ENCODE measurements at places on chromosomes 12 and 14.

DNA sequence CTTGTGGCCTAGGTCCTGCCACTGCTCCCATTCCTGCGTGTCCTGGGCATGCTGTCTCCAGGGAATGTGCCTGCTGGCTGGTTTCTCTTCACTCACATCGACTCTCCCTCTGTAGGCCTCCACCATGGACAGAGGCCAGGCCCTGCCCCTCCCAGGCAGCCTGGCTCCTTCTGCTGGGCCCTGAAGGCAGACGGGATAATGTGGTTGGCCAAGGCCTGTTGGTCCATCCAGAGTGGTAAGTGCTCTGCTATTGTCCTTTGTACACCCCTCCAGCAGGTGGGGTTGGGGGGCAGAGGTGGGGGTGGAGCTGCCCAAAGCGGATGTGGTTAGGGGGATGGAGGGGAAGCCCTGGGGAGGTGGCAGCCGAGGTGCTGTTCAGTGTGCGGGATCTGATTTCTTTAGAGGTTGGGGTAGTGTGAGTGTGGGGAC lies 9.5 kb upstream of the NR4A1 start:
- H3K4me3 ChIP-seq: no peak overlapping the region
- H3K27me3 ChIP-seq: no peaks in the 10 kb centered on the region
- H3K4me1 ChIP-seq: peaks cover 23% of the 10 kb centered on the region
- H3K36me3 ChIP-seq: no peaks in the 10 kb centered on the region
- DNase-seq: peak; percentile 73

DNA sequence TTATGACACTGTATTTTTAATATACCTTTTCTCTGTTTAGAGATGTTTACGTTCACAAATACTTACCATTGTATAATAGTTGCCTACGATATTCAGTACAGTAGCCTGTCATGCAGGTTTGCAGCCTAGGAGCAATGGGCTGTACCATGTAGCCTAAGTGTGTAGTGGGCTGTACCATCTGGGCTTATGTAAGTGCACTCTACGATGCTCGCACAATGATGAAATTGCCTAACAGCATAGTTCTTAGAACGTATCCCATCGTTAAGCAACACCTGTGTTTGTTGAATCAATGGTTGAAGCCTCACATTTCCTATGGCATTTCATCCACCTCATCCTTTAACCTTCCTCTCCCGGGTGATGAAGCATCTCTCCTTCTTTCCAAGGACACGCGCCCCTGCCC lies 12.5 kb upstream of the EML1 start:
- DNase-seq: no peak
- H3K27me3 ChIP-seq: no peaks in the 10 kb centered on the region
- H3K4me1 ChIP-seq: 0 out of 2 replicates have a peak, but pooled peaks cover 4% of the 10 kb centered on the region
- H3K36me3 ChIP-seq: no peaks in the 10 kb centered on the region
- no peak overlapping the region for H3K4me3 ChIP-seq

- peak overlapping the region; percentile 49 for H3K4me3 ChIP-seq
- H3K4me1 ChIP-seq: peaks cover 42% of the 10 kb centered on the region
- H3K27me3 ChIP-seq: no peaks in the 10 kb centered on the region
These were observed 6.2 kb downstream of the FOXJ2 start for GRCh38 chr12:8038659-8039114.

- H3K4me1 ChIP-seq: peaks cover 23% of the 10 kb centered on the region
- no peaks in the 10 kb centered on the region for H3K36me3 ChIP-seq
- peak overlapping the region; percentile 64 for H3K27ac ChIP-seq
These were observed 5.5 kb downstream of the MAP3K12 start for GRCh38 chr12:53493610-53494391.

GRCh38 chr12:27578689-27579372 lies 54.8 kb downstream of the PPFIBP1 start:
- peaks cover 57% of the 10 kb centered on the region for H3K4me1 ChIP-seq
- H3K27ac ChIP-seq: no peak overlapping the region
- DNase-seq: no peak
- peaks cover 8% of the 10 kb centered on the region for H3K36me3 ChIP-seq

GRCh38 chr12:68303850-68304249 lies 28.3 kb downstream of the MDM1 start:
- H3K36me3 ChIP-seq: peaks cover 5% of the 10 kb centered on the region
- peaks cover 8% of the 10 kb centered on the region for H3K4me1 ChIP-seq
- no peaks in the 10 kb centered on the region for H3K27me3 ChIP-seq
- no peak for DNase-seq
- no peak overlapping the region for H3K4me3 ChIP-seq

GRCh38 chr12:32455607-32456071 lies 56.3 kb downstream of the FGD4 start:
- peaks cover 29% of the 10 kb centered on the region for H3K4me1 ChIP-seq
- H3K27ac ChIP-seq: no peak overlapping the region
- DNase-seq: peak; percentile 88
- no peaks in the 10 kb centered on the region for H3K36me3 ChIP-seq
- peak overlapping the region; percentile 68 for H3K4me3 ChIP-seq
- no peaks in the 10 kb centered on the region for H3K27me3 ChIP-seq

DNA sequence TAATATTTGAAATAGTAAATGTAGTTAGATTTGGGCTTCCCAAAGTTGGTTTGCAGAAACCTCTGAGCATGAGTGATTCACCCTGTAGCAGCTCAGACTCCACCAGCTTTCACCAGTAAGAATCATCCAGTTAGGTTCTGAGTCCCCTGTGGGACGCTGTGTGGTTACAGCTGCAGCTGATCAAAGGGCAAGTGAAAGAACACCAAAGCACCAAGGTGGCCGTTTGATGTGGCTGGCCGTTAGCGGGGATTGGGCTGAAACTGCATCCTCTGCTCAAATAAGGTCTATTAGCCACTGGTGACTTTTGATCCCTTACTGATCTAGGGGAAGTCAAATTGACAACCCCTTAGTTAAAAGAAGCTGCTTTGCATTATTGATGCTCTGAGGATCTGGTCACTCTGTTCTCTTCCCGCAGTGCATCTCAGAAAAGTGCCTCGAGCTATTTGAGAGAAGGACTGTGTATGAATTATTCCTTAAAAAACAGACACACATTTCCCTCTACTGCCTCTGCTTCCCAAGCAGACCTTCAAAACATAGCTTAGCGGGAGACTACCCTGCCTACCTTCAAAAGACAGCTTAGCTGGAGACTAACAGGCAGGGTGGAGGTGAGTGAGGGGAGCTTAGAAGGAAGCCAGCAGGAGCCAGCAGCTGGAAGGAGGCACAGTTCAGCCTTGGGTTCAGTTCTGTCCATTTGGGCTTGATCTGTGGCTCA lies 3.7 kb downstream of the ABHD12B start:
- no peak overlapping the region for H3K4me3 ChIP-seq
- H3K4me1 ChIP-seq: no peaks in the 10 kb centered on the region
- no peaks in the 10 kb centered on the region for H3K36me3 ChIP-seq
- H3K27ac ChIP-seq: no peak overlapping the region
- peaks cover 26% of the 10 kb centered on the region for H3K27me3 ChIP-seq
- peak; percentile 64 for DNase-seq

- DNase-seq: no peak
- no peaks in the 10 kb centered on the region for H3K27me3 ChIP-seq
These were observed 17.4 kb downstream of the CAPZA3 start for GRCh38 chr12:18755341-18755740.

DNA sequence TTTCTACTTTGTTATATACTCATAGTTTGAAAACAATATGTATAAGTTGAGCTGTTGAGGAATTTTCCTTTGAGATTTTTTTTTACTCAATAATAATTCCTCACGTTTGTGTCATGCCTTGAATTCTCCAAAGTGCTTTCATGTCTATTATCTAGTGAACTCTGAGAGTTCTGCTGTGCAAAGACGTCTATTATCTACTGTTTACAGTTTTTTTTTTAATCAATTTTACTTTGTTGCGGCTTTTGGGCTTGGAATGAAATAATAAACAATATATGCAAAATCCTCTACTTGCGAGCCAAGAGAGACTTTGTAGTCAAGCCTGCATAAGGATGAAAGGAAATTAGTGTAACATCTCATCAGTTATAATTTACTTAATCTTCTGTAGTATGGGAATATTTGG lies 107.2 kb upstream of the FRMD6 start:
- no peaks in the 10 kb centered on the region for H3K27me3 ChIP-seq
- no peaks in the 10 kb centered on the region for H3K36me3 ChIP-seq
- no peak overlapping the region for H3K4me3 ChIP-seq
- no peak overlapping the region for H3K27ac ChIP-seq
- no peak for DNase-seq

DNA sequence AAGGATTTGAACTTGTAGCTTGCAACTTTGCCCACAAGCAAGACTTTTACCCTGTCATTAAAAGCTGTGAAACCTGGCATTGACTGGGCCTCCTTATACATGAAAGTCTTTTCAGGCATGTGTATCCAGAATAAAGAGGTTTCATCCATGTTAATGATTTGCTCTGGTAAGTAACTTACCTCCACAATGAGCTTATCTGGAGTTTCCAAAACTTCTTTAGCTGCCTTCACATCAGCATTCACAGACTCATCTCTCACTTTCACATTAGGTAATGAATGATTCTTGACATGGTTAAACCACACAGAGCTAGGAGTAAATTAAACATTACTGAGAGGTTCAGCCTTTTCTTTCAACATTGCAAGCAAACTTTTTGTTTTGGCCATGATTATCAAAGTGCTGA lies 234.4 kb upstream of the CLEC14A start:
- no peak for DNase-seq
- H3K4me1 ChIP-seq: no peaks in the 10 kb centered on the region
- H3K36me3 ChIP-seq: no peaks in the 10 kb centered on the region

DNA sequence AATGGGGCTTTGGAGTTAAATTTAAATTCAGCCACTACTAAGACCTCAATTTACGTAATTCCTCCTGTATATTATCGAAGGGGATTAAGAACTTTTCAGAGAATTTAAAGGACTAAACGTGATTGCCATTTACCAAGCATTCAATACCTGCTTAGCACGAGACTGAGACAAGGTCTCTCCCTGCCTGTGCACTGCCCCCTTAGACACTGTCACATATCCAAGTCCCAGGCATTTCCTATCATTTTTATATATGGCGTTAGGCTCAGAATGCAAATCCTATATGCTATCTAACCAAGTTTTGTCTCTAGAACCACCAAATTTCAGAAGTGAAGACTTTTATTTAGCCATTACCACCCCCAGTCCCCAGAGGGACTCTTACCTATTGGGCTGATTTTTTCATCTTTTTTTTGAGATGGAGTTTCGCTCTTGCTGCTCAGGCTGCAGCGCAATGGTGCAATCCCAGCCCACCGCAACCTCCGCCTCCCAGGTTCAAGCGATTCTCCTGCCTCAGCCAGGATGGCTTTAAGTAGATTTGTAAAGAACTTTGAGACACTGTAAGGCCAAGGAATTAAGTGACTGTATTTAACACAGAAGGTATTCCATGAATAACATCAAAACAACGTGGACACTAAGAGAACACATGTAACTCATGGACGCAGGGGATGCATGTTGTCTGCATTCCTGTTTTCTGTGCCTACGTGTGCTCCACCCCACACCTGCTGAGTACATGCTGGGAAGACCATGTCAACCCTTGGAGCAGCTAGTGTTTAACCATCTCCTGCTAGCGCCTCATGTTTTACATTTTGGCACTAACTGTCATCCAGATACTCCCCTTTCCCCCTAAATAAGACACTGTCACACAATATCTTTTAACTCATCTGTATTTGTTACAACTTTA lies 6.4 kb downstream of the HSP90AA1 start:
- peaks cover 66% of the 10 kb centered on the region for H3K36me3 ChIP-seq
- H3K27me3 ChIP-seq: no peaks in the 10 kb centered on the region
- H3K4me3 ChIP-seq: no peak overlapping the region
- H3K27ac ChIP-seq: no peak overlapping the region

DNA sequence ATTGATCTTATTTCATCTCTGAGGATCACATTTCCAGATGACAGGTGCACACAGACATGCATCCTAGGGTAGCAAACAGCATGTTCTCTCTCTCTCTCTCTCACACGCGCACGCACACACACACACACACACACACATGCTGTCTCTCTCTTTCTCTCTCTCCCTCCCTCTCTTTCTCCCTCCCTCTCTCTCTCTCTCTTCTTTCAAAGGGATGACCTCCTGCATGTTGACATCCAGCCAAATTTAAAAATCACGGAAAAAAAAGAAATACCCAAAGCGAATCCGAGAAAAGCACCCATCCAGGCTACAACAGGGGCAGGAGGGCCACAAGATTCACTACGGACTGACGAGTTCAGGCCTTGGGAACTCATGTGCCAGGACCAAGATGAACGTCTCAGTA lies 2.3 kb downstream of the KSR2 start:
- H3K4me3 ChIP-seq: no peak overlapping the region
- peaks cover 42% of the 10 kb centered on the region for H3K27me3 ChIP-seq
- no peaks in the 10 kb centered on the region for H3K4me1 ChIP-seq
- H3K36me3 ChIP-seq: no peaks in the 10 kb centered on the region

- H3K4me3 ChIP-seq: no peak overlapping the region
- no peak for DNase-seq
- H3K27ac ChIP-seq: no peak overlapping the region
These were observed 80.8 kb upstream of the PPP1R12A start for GRCh38 chr12:80015660-80016059.

- no peaks in the 10 kb centered on the region for H3K36me3 ChIP-seq
- H3K27ac ChIP-seq: no peak overlapping the region
- H3K4me1 ChIP-seq: peaks cover 8% of the 10 kb centered on the region
- no peaks in the 10 kb centered on the region for H3K27me3 ChIP-seq
- H3K4me3 ChIP-seq: no peak overlapping the region
These were observed 3.3 kb upstream of the C14orf93 start for GRCh38 chr14:23013054-23013748.

- H3K4me1 ChIP-seq: peaks cover 15% of the 10 kb centered on the region
- no peak overlapping the region for H3K4me3 ChIP-seq
- DNase-seq: no peak
- H3K27me3 ChIP-seq: no peaks in the 10 kb centered on the region
- H3K27ac ChIP-seq: no peak overlapping the region
These were observed 74.7 kb downstream of the BTG1 start for GRCh38 chr12:92070864-92071445.

GRCh38 chr12:83541446-83541845 lies 854.7 kb downstream of the TMTC2 start:
- H3K27ac ChIP-seq: no peak overlapping the region
- no peak overlapping the region for H3K4me3 ChIP-seq
- H3K4me1 ChIP-seq: no peaks in the 10 kb centered on the region
- H3K36me3 ChIP-seq: no peaks in the 10 kb centered on the region
- no peak for DNase-seq
- H3K27me3 ChIP-seq: no peaks in the 10 kb centered on the region

- no peak for DNase-seq
- no peaks in the 10 kb centered on the region for H3K36me3 ChIP-seq
- H3K27me3 ChIP-seq: no peaks in the 10 kb centered on the region
- H3K4me1 ChIP-seq: peaks cover 9% of the 10 kb centered on the region
- no peak overlapping the region for H3K27ac ChIP-seq
These were observed 45.5 kb upstream of the EML1 start for GRCh38 chr14:99747582-99748330.

DNA sequence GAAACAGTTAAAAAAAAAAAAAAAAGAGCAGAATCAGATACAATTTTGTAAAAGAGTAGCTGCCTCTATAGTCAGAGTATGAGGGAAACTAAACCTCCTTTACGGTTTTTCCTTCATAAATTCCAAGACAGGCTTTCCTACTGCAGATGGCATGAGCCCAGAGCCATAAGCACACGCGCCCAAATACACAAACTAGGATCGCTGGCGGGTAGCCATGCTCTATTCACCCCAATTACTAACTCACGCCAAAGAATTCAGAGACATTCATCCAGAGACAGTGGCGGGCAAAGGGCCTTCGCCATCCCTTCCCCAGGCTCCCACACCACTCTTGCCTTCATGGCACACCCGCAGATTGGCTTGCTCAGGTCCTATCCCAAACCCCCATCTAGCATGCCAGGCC lies 48.2 kb downstream of the MOK start:
- no peak overlapping the region for H3K27ac ChIP-seq
- no peak overlapping the region for H3K4me3 ChIP-seq
- H3K36me3 ChIP-seq: no peaks in the 10 kb centered on the region
- no peaks in the 10 kb centered on the region for H3K27me3 ChIP-seq
- DNase-seq: no peak
